Heart right ventricle (tissue), 16 donors: ENCODE measurements at places on chromosomes 2 and 18.

GRCh38 chr18:7458884-7459283 is 108.2 kb upstream of the PTPRM start:
- no peak overlapping the region for H3K4me3 ChIP-seq
- H3K27me3 ChIP-seq, result no peaks in the 10 kb centered on the region
- H3K36me3 ChIP-seq, result no peaks in the 10 kb centered on the region
- no peak for DNase-seq

GRCh38 chr2:43341959-43342757 is 115.8 kb upstream of the ZFP36L2 start:
- peak overlapping the region; percentile 64 for H3K27ac ChIP-seq
- H3K27me3 ChIP-seq, result no peaks in the 10 kb centered on the region
- H3K36me3 ChIP-seq, result no peaks in the 10 kb centered on the region
- H3K4me1 ChIP-seq, result peaks cover 63% of the 10 kb centered on the region
- no peak for DNase-seq

DNA sequence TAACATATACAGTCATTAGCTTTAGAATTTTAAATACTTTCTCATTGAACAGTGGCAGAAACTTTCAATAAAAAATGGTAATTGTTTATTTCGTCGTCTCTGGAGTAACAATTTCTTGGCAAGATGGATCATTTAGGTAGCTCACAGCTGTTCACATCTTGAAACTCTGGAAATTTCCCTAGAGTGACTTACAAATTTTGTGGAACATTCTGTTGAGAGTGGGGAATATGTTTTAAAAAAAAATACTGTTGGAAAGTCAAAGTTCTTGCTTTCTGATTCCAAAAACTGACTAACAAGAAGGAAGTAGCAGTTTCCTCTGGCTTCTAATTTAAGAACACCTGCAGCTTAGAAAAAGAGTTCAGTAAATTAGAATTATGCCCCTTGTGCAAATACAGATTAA is 11.2 kb upstream of the CALCRL start:
- no peak overlapping the region for H3K4me3 ChIP-seq
- no peaks in the 10 kb centered on the region for H3K36me3 ChIP-seq
- H3K27me3 ChIP-seq, result no peaks in the 10 kb centered on the region
- peaks cover 16% of the 10 kb centered on the region for H3K4me1 ChIP-seq
- H3K27ac ChIP-seq, result peak overlapping the region; percentile 49
- no peak for DNase-seq

- no peak for DNase-seq
- H3K4me1 ChIP-seq, result peaks cover 10% of the 10 kb centered on the region
Observed at GRCh38 chr2:17804358-17804757, 11.9 kb upstream of the MSGN1 start.

DNA sequence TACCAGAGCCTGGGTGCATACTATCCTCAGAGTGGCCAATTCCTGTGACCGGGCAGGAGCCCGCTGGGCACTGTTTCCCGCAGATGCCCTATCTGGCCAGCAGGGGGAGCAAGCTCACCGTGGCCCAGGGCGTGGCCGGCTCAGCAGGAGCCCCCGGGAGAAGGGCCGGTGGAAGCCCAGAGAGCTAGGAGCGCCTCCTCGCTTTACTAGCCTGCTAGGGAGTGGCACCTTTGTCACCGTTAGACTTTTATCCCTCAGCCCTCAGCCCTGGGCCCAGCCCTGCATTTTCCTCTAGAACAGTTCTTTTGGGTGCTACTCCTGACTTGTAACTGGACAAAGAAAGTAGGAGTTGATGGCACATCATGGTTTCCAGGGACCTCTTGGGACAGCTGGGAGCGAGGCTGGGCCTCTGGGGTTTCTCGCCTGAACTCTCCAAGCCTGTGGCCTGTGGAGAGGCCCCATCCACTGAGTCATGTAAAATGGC is 24.0 kb downstream of the TMEM177 start:
- peaks cover 4% of the 10 kb centered on the region for H3K4me1 ChIP-seq
- peak; percentile 63 for DNase-seq
- H3K4me3 ChIP-seq, result no peak overlapping the region
- H3K27ac ChIP-seq, result no peak overlapping the region
- no peaks in the 10 kb centered on the region for H3K36me3 ChIP-seq
- H3K27me3 ChIP-seq, result no peaks in the 10 kb centered on the region
